Breast epithelium (tissue), 4 donors: ENCODE measurements at places on chromosomes 13 and 19. TPM values are rescaled to one million over a fixed set of nuclear protein-coding genes. Genes with fewer than 3 reads are reported as not detected.

DNA sequence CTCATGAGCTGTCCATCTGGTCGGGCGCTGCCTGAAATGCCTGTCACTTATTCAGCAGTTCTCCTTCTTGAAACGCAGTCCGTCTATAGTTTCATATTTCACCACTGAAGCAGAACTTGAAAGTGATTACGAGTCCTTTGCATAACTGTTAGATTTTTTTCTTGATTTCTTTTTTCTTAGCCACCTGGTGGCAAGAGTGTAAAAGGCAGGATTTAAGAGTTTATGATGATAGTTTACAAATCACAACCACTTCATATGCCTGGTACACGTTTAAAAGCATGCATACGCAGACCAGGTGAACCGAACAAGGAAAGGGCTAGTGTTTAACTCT lies 45.8 kb downstream of the GGACT start:
- no peaks in the 10 kb centered on the region for H3K27me3 ChIP-seq
- peaks cover 4% of the 10 kb centered on the region for H3K4me1 ChIP-seq
- H3K36me3 ChIP-seq, result no peaks in the 10 kb centered on the region
- no peak overlapping the region for H3K27ac ChIP-seq

- H3K4me1 ChIP-seq, result no peaks in the 10 kb centered on the region
- H3K27me3 ChIP-seq, result no peaks in the 10 kb centered on the region
- no peaks in the 10 kb centered on the region for H3K36me3 ChIP-seq
- peak overlapping the region; percentile 23 for H3K27ac ChIP-seq
- peak overlapping the region; percentile 68 for H3K4me3 ChIP-seq
Observed at GRCh38 chr13:46211116-46211482, 629 bp upstream of the LRRC63 start.

- H3K4me3 ChIP-seq, result no peak overlapping the region
- H3K27ac ChIP-seq, result no peak overlapping the region
- H3K4me1 ChIP-seq, result no peaks in the 10 kb centered on the region
- H3K36me3 ChIP-seq, result no peaks in the 10 kb centered on the region
- H3K27me3 ChIP-seq, result peaks cover 4% of the 10 kb centered on the region
Observed at GRCh38 chr19:30386551-30387143, 14.5 kb downstream of the ZNF536 start.

- H3K27me3 ChIP-seq, result peaks cover 23% of the 10 kb centered on the region
- no peaks in the 10 kb centered on the region for H3K36me3 ChIP-seq
- no peak overlapping the region for H3K27ac ChIP-seq
- no peak overlapping the region for H3K4me3 ChIP-seq
Observed at GRCh38 chr19:38400361-38400760, 2.5 kb upstream of the FAM98C start.

The TTYH1 gene
- total RNA-seq, result 4.0 TPM

DNA sequence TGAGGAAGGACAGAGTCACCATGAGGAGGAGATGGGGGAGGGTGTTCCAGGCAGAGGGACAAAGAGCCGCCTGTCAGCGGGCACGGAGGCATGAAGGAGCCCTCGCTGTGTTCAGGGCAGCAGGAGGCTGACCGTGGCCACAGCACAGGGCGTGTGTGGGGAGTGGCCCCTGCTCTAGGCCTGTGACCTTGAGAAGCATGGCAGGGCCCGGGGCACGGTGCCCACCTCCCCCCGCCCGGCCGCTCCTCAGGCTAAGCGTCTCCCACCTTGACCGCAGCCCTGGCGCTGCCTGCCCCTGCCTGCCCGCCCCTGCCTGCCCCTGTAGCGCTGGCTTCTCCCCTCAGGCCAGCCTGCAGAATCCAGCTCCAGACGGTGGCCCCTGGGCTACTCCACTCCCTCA lies 11.6 kb downstream of the MAP2K2 start:
- no peak overlapping the region for H3K27ac ChIP-seq
- H3K4me1 ChIP-seq, result no peaks in the 10 kb centered on the region
- no peak for DNase-seq
- H3K36me3 ChIP-seq, result no peaks in the 10 kb centered on the region

The SYNGR4 gene
- total RNA-seq, result not detected

- H3K4me1 ChIP-seq, result no peaks in the 10 kb centered on the region
- H3K27ac ChIP-seq, result no peak overlapping the region
- no peak overlapping the region for H3K4me3 ChIP-seq
Observed at GRCh38 chr13:92512852-92513251, 713.8 kb upstream of the GPC6 start.

DNA sequence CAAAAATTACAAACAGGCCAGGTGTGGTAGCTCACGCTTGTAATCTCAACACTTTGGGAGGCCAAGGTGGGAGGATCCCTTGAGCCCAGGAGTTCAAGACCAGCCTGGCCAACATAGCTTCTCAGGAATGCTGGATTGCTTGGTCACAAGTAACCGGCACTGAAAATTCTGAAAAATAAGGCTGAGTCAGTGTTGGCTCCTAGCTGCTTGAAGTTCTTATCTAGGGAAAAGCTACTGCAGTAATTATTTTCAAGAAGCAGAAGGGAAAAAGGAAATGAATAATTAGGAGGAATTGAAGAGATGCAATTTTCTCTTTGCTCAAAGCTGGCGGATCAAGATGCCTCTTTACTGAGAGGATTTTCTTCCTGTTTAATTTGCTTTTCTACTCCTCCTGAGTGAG lies 75.0 kb upstream of the GTF3A start:
- no peaks in the 10 kb centered on the region for H3K36me3 ChIP-seq
- DNase-seq, result no peak
- H3K27ac ChIP-seq, result no peak overlapping the region
- no peak overlapping the region for H3K4me3 ChIP-seq

DNA sequence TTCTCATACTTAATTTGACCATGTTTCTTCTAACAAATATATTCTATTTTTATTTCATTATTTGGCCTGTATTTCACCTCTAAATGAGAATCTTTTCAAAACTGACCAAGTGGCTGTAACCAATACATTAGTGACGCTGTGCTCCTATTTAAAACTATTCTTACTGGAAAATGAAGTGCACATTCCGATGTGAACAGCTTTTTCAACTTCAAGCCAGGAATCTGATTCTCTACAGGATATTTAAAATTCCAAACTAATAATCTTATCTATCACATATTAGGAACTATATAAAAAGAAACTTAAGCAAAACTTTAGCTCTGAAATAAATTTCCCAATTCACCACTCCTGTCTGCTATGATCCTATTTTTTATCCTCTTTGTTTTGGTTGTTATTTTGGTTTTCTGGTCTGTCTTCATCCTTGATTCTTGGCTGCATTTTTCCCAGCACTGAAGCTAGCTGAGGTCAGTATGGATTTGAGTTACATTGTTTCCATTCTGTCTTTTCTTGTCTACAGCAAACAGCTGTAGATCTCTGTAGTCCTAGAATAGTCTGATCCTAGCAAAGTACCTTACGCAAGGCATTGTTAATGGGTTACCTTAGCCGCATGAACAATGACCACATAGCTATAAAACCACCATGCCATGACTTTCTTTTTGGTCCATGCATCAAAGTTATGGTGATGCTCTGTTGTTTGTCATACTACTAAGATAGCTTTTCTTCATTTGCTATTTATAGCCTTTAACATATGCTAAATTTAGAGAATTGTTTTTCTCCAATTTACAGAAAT lies 748.6 kb upstream of the SPRY2 start:
- no peaks in the 10 kb centered on the region for H3K27me3 ChIP-seq
- no peak overlapping the region for H3K4me3 ChIP-seq
- no peaks in the 10 kb centered on the region for H3K36me3 ChIP-seq
- no peaks in the 10 kb centered on the region for H3K4me1 ChIP-seq

GRCh38 chr13:100378533-100378932 lies 210.1 kb downstream of the GGACT start:
- no peaks in the 10 kb centered on the region for H3K4me1 ChIP-seq
- no peak for DNase-seq
- H3K4me3 ChIP-seq, result no peak overlapping the region
- no peak overlapping the region for H3K27ac ChIP-seq

- no peak for DNase-seq
- H3K4me3 ChIP-seq, result no peak overlapping the region
- H3K36me3 ChIP-seq, result no peaks in the 10 kb centered on the region
- H3K27ac ChIP-seq, result no peak overlapping the region
Observed at GRCh38 chr13:43346427-43346826, 323.0 kb downstream of the DNAJC15 start.

The C2CD4C gene
- 0.29 TPM for total RNA-seq
